ENCODE measurements at places on chromosomes 12 and 14.

DNA sequence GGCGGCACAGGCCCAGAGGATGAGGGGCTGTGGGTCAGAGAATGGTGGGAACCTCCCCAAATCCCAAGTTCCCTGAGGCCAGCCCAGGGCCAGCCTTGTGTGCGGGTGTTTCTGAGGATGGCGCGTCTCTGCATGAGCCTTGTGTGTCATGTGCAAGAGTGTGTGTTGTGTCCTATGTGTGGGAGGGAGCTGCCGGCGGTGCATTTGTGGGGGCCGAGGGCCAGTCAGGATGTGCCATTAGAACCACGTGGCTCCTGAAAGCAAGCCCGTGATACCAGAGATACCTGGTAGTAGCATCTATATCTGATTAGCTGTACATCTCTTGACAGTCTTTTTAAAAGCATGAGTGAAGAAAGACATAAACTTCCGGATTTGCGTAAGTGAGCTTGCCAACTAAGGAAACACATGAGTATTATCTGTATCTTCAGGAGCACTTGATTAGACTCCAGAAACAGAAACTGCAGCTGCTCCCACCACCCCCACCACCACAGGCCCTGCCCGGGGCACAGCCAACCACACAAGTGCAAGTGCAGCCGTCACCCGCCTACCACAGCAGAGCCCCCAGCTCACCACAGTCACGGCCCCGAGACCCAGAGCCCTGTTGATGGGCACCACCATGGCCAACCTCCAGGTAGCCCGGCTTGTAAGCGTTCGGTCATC is 19.2 kb downstream of the DDX51 start:
- DNase-seq, result no peak

GRCh38 chr14:87940382-87940781 is 52.6 kb downstream of the GALC start:
- DNase-seq, result no peak

DNA sequence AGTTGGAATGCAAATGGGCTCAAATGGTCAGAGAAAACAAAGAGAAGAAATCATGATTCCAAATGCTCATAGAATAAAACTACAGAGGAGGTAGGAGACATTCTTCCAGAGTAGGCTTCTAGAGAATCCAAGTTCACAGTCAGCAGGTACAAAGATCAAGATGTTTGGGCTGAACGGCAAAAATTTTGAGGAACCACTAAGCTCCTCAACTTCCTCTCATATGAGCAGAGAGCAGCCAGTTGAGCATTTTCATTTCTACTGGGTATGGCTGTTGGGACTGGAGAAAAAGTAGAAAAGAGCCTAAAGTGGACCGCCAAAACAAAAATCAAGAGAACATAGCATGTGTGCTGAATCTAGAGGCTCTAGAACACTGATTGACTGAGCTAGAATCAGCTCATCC is 73.8 kb upstream of the ARID2 start:
- DNase-seq, result no peak

GRCh38 chr12:3805077-3805476 is 52.2 kb upstream of the CRACR2A start:
- DNase-seq, result no peak

- no peak for DNase-seq
Measured at GRCh38 chr14:77882098-77882497, 82.2 kb downstream of the ADCK1 start.

- no peak for DNase-seq
Measured at GRCh38 chr12:76192416-76192815, 107.9 kb upstream of the NAP1L1 start.

DNA sequence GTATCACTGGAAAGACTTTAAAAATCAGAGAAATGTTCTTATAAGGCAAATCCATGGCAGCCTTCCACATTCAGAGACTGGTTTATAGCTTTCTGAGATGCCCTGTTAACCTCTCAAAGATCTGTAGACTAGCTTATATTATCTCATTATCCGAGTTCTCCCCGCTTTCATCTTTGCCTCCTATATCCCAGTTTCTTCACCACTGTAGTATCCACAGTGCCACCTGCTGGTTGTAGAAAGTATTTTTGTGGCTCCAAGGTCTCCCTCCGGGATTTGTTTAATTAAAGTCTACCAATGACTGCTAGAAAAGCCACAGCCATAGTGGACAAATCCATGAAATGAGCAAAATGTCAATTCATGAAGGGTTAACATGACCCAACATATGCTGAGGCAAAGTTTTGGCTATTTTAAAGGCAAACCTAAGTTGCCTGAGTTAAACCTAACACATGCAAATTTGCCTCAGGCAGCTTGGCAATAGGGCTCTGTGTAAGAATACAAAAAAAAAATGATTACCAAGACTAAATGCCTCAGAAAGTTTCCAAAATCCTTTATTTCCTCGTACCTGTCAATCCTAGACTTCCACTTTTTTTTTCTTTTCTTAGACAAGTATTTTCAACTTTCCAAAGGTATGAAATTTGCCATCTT is 218.8 kb upstream of the BMP4 start:
- DNase-seq, result no peak

DNA sequence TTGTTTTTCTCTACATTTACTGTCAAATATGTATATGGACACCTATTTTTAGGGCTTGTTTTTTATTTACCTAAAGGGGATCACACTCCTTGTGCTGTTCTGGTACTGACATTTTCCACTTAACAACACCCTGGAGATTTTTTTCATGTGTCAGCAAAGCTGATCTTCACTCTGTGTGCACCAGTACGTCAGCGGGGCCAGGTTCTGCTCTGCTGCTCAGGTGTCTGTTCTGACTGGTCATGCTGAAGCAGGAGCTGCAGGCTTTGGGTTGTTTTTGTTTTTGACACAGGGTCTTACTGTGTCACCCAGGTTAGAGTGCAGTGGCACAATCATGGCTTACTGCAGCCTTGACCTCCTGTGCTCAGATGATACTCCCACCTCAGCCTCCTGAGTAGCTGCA is 81.9 kb upstream of the CCND2 start:
- no peak for DNase-seq

GRCh38 chr14:103563844-103564505 is 1.2 kb downstream of the COA8 start:
- DNase-seq, result no peak

DNA sequence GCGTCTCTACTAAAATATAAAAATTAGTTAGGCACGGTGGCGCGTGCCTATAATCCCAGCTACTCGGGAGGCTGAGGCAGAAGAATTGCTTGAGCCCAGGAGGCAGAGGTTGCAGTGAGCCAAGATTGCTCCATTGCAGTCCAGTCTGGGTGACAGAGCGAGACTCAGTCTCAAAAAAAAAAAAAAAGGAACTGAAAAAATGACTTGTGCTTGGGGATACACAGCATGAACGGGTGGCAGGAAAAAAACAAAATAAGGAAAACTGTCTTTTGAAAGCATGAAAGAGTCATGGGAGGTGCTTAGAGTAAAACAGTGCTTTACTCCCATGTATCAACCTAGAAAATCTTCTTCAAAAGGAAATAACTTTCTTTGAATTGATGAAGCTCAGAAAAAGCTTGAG is 80.8 kb downstream of the TMTC1 start:
- no peak for DNase-seq

- no peak for DNase-seq
Measured at GRCh38 chr12:105348561-105348960, 18.1 kb downstream of the C12orf75 start.

GRCh38 chr14:28635387-28635786 is 131.2 kb upstream of the FOXG1 start:
- DNase-seq, result no peak

DNA sequence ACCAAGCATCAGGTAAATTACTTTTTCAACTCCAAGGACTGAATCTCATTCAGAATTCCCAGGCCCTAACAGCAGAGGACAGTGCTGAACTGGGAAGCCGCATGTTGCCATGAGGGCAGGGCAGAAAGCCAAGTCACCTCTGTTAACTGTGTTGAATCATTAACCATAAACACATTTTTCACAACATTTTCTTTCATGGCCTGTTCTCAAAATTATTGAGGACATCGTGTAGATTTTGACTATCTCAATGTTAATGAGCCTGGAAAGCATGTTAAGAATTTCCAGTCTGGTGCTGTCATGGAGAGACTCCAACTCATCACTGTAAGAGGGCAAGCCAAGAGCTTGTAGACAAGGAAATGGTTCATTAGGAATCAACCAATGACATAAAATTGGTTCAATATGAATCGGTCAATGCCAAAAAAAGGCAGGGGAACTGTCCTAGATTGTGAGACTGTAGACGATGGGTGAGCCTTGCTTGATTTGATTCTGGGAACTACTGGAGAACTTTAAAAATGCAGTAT is 33.7 kb downstream of the CPM start:
- no peak for DNase-seq

- no peak for DNase-seq
Measured at GRCh38 chr12:5856692-5857091, 88.4 kb downstream of the ANO2 start.

GRCh38 chr14:78455896-78456435 is 285.8 kb downstream of the NRXN3 start:
- no peak for DNase-seq

GRCh38 chr12:56630180-56630632 is at the start of gene BAZ2A:
Gene BAZ2A, minus strand, starts transcription at chr12:56630326. Its CDS starts 12,796 bp downstream, at chr12:56617530.
- DNase-seq, result peak; percentile 67

- DNase-seq, result no peak
Measured at GRCh38 chr12:123490089-123490488, 32.1 kb downstream of the SNRNP35 start.

GRCh38 chr12:30794020-30794419 is 39.3 kb upstream of the CAPRIN2 start:
- no peak for DNase-seq

DNA sequence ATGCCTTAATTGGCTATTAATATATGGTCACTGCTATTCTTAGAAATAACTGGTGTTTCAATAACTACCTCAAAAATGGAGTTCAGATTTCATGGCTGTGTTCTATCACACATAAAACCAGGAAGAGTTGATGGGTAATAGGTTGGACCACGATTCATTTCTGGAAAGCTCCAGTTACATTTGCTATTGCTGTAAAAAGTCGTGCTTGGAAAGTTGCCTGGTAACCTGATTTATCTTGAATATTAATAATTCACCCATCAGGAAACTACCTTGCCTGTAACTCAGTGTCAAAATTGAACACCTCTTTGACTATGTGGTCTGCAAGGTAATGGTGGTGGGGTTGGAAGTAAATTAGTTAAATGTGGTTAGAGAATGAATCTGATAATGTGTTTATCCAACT is 104.7 kb upstream of the IFNG-AS1 start:
- no peak for DNase-seq

- no peak for DNase-seq
Measured at GRCh38 chr12:77685112-77685511, 145.6 kb upstream of the NAV3 start.

GRCh38 chr12:63294327-63294632 is 143.3 kb upstream of the AVPR1A start:
- DNase-seq, result no peak

DNA sequence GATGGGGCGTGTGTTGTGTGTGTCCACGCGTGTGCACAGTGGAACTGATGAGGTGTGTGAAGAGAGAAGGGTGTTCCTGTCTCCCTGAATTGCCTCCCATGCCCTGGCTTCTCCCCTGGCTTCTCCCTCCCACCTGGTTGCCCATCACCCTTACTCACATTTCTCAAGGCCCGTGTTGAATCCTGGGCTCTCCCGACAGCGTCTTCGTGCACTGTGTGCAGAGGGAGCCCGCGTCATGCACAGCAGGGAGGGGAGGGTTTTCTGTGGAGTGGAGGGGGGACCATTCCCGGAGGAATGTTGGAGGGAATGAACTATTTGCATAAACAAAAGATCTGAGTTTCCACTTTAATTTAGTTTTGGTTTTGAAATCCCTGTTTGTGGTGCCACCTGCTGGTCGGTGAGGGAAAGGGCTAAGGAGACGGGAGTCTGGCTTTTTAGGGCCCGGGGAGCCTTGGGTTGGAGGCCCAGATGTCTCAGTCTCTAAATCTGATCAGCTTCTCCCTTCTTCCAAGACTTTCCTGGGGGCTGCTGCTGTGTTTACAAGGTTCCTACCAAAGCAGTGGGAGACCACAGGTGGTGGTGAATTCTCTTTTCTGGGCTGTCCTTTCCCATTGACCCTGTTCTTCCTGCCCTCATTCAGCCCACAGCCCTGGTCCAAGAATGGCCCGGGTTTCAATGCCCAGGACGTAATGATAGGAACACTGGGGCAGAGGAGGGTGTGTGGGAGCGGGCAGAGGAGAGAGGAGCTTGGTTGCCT is at the start of gene C1R:
C1R (minus strand) TSS at position 217 of the 757 bp plus-strand sequence; CDS start at position 160, 57 bp downstream.
- DNase-seq, result peak; percentile 32

DNA sequence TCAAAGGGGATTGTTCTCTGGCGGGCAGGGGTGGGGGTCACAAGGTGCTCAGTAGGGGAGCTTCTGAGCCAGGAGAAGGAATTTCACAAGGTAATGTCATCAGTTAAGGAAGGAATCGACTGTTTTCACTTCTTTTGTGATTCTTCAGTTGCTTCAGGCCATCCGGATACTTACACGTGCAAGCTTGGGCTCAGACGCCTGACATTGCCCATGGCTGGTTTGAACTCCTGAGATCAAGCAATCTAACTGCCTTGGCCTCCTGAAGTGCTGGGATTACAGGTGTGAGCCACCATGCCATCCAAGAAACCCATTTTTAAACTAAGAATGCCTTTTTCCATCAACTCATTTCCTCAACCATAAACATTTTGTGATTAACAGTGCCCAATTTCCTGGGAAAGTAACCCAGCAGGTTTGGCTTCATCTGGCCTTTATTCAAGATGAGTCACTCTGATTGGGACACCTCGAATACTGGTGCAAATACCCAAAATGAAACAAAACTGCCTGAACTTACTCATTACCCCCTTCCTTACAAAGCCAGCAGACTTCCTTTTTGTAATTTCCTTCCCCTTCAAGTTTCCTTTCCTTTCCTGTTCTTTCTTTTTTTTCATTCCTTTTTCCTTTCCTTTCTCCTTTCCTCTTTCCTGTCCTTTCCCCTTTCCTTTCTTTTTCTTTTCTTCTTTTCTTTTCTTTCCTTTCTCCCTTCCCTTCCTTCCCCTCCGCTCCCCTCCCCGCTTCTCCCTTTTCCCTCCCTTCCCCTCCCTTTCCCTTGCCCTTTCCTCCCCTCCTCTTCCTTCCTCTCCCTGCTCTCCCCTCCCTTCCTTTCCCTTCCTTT is 10.2 kb upstream of the RNASE10 start:
- no peak for DNase-seq

- no peak for DNase-seq
Measured at GRCh38 chr12:45348311-45348710, 132.4 kb downstream of the ANO6 start.

GRCh38 chr12:105835580-105836241 is 303.0 kb downstream of the NUAK1 start:
- DNase-seq, result no peak

DNA sequence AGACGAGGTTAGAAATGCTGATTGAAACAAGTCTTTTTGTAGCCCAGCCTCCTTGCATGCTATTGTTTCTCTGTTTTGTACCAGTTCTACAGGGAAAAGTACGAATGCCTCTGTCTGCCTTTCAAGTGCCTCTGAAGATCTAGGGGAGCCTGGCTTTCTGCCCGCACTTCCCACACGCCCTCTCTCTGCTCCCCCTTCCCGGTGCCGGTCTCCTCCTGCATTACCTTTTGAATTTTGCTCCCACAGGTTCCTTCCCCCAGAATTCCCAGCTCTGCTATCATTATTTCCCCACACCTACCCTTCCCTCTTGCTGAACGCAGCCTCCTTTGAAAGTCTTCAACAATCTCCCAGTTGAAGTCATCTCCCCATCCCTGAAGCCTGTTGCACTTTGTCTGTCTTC is 689.7 kb downstream of the BCL11B start:
- no peak for DNase-seq

GRCh38 chr12:70628701-70629480 is 8.3 kb downstream of the PTPRB start:
- no peak for DNase-seq

Data from stimulated activated CD4-positive, alpha-beta T cell treated with anti-CD3 and anti-CD28 coated beads, TNF-alpha, amount 100 ng/mL, for 1 hour (primary cell).